ENCODE measurements at places on chromosomes 4 and X.

DNA sequence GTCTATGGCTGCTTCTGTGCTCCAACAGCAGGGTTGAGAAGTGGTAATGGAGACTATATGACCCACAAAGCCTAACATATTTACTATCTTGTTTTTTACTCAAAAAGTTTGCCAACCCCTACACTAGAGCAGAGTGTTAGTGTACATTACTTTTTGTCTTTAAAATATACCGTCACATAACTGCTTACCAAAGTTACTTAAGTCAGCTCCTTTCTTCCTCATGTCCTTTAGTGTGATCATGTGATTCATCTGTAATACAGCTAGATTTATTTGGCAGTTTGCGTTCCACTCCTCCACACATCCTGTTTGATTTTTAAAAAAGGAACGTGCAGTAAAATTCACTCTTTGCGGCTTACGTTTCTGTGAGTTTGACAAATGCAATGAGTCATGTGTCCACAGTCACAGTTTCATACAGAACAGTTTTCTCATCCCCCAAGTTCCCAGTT lies 162.4 kb upstream of the GPRIN3 start:
- H3K4me1 ChIP-seq, result peaks cover 22% of the 10 kb centered on the region
- no peaks in the 10 kb centered on the region for H3K27me3 ChIP-seq
- peak overlapping the region; percentile 63 for H3K27ac ChIP-seq
- peak overlapping the region; percentile 3 for H3K4me3 ChIP-seq
- H3K36me3 ChIP-seq, result peaks cover 3% of the 10 kb centered on the region

GRCh38 chrX:39854772-39855747 lies 242.7 kb downstream of the BCOR start:
- peak overlapping the region; percentile 99 for H3K27ac ChIP-seq
- H3K4me1 ChIP-seq, result peaks cover 83% of the 10 kb centered on the region
- peaks cover 10% of the 10 kb centered on the region for H3K36me3 ChIP-seq
- peak overlapping the region; percentile 80 for H3K4me3 ChIP-seq
- DNase-seq, result peak; percentile 82

- H3K4me3 ChIP-seq, result no peak overlapping the region
- H3K4me1 ChIP-seq, result peaks cover 2% of the 10 kb centered on the region
- DNase-seq, result no peak
- H3K27me3 ChIP-seq, result peaks cover 27% of the 10 kb centered on the region
- no peak overlapping the region for H3K27ac ChIP-seq
These were observed 228.5 kb downstream of the STIM2 start for GRCh38 chr4:27089186-27089585.

- H3K4me1 ChIP-seq, result no peaks in the 10 kb centered on the region
- H3K36me3 ChIP-seq, result no peaks in the 10 kb centered on the region
- H3K27me3 ChIP-seq, result no peaks in the 10 kb centered on the region
These were observed 1452.7 kb upstream of the TENM3 start for GRCh38 chr4:180790471-180790870.

DNA sequence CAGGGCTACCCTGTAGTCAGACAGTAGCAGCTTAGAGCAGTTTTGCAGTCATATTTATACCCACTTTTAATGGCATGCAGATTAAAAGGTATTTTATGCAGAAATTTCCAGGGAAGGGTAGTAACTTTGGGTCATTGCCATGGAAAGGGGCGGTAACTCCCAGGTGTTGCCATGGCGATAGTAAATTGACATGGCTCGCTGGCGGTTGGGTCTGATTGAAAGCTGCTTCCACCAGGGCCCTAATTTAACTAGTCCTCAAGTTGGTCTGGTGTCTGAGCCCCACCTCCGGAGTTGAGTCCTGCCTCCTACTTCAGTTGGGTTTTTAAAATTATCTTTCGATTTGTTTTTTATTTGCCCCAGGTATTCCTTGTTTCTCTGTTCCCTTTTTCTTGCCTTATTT lies 70.1 kb downstream of the NAA11 start:
- H3K4me1 ChIP-seq, result no peaks in the 10 kb centered on the region
- H3K27ac ChIP-seq, result no peak overlapping the region
- H3K36me3 ChIP-seq, result no peaks in the 10 kb centered on the region
- no peak for DNase-seq
- H3K4me3 ChIP-seq, result no peak overlapping the region

- H3K4me3 ChIP-seq, result no peak overlapping the region
- no peaks in the 10 kb centered on the region for H3K4me1 ChIP-seq
- no peaks in the 10 kb centered on the region for H3K27me3 ChIP-seq
- DNase-seq, result no peak
- no peaks in the 10 kb centered on the region for H3K36me3 ChIP-seq
- no peak overlapping the region for H3K27ac ChIP-seq
These were observed 178.1 kb upstream of the VEGFC start for GRCh38 chr4:176970853-176971252.

DNA sequence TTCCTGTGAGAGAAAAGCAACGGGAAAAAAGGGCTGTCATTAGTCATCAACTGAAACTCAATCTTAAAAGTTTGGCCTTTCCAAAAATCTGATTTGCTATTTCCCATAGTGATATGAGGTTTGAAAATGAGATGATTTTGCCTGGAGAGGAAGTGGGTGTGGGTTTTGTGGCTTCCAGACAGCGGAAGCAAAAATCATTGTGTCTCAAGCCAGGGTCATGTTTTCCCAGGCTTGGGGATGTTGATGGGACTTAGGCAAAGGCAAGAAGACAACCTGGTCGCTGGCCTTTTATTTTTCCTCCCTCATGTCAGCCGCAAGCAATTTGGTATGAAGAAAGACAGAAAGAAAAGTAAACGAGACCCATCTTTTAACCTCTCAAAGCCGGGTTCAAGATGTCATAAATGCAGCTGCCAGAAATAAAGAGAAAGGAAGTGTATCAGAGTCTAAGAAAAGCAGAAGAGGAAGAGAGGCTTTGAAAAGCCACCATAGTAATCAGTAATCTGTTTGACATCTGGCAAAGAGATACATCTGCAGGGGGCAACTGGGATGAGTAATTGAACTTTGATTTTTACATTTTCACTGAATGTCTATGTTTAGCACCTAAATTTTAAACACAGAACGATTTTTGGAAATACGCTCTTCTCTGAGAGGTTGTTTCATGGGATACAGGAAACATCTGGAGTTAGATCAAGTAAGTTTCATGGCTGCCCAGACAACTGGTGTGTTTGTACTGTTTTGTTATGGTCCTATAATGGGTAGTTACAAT lies 521.6 kb upstream of the SLIT2 start:
- no peaks in the 10 kb centered on the region for H3K36me3 ChIP-seq
- H3K27me3 ChIP-seq, result no peaks in the 10 kb centered on the region
- H3K4me3 ChIP-seq, result no peak overlapping the region
- H3K27ac ChIP-seq, result no peak overlapping the region

GRCh38 chr4:78601013-78601412 lies 49.4 kb downstream of the ANXA3 start:
- no peak overlapping the region for H3K4me3 ChIP-seq
- H3K27ac ChIP-seq, result no peak overlapping the region
- H3K4me1 ChIP-seq, result no peaks in the 10 kb centered on the region
- no peaks in the 10 kb centered on the region for H3K27me3 ChIP-seq

All from activated CD4-positive, alpha-beta T cell treated with anti-CD3 and anti-CD28 coated beads, Interleukin-2, amount 10 ng/mL, durations not matched to agents 7 days and 5 days (primary cell).